ENCODE measurements at places on chromosomes 5 and 9.

DNA sequence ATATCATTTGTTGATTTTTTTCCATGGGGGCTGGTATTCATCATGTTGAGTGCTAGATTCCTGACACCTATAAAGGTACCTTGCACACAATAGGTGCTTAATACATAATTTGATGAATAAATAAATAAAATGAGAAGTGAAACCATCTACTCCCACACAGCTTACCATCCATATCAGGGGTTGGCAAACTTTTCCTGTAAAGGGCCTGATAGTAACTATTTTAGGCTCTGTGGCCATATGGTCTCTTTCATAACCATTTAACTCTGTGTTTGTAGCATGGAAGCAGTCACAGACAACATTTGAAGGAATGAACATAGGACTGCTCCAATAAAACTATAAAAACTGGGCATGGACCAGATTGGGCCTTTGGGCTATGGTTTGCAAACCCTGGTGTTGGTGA is 100.3 kb downstream of the GCNT1 start:
- no peak for DNase-seq

DNA sequence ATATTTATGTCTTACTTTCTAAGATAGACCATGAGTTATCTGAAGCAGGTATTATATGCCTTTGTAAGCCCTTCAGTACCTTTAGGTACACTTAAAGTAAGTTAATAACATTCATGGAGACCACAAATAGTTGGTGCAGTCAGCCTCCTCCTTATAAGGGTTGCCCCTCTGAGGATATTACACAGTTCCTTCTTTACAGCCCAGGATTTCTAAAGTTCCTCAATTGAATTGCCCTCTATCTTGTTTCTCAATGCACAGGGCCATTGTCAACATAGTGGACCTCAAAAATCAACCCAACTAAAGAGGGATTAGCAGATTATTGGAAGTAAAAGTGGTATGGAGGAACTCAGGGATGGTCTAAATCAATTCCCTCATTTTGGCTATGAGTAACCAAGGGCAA is 50.3 kb downstream of the HMHB1 start:
- DNase-seq, result no peak

- DNase-seq, result no peak
Measured at GRCh38 chr5:85278193-85278592, 893.5 kb upstream of the EDIL3 start.

- DNase-seq, result no peak
Measured at GRCh38 chr5:132368186-132368585, 1.3 kb upstream of the SLC22A5 start.

Data from activated CD8-positive, alpha-beta memory T cell treated with anti-CD3 and anti-CD28 coated beads for 1 hour (primary cell).